ENCODE measurements at places on chromosomes 3 and 15. TPM values are rescaled to one million over a fixed set of nuclear protein-coding genes. Genes with fewer than 3 reads are reported as not detected.

- DNase-seq = no peak
Measured at GRCh38 chr3:197375001-197375441, 76.6 kb upstream of the DLG1 start.

DNA sequence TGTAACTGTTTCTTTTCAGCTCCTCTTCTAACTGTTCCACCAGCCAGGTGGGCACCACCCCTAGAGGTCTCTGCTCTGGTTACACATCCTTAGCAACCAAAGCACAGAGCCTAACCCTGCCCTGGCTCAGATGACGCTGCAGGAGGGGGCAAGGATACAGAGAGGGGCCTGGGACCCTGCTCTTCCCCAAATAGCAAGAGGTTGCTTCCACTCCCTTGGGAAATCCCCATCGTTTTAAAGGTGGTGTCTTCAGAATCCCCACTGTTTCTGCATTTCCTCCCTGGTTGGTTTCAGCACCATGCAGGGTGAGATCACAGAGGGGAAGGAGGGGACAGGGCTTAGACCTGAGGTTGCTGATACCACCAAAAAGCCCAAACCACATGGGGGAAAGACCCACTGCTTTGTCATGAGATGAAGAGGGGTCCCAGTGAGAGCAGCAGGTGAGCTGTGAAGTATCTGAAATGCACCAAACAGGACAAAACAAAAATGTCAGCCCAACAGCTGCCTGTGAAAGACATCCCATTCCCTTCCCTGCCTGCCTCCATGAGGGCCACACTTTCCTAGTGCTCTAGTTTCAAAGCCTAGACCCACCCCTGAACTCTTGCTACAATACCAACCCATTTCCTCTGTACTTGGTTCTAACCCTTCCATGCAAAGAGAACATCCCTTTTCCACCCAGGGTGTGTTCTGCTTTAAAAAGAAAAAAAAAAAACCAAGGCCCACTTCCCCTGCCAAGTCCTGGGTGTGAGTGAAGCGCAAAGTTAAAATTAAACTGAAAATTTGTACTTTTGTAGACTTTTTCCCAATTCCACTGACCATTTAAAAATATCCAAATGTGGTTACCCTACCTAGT, 29.0 kb downstream of the ANP32A start:
- no peak for DNase-seq

DNA sequence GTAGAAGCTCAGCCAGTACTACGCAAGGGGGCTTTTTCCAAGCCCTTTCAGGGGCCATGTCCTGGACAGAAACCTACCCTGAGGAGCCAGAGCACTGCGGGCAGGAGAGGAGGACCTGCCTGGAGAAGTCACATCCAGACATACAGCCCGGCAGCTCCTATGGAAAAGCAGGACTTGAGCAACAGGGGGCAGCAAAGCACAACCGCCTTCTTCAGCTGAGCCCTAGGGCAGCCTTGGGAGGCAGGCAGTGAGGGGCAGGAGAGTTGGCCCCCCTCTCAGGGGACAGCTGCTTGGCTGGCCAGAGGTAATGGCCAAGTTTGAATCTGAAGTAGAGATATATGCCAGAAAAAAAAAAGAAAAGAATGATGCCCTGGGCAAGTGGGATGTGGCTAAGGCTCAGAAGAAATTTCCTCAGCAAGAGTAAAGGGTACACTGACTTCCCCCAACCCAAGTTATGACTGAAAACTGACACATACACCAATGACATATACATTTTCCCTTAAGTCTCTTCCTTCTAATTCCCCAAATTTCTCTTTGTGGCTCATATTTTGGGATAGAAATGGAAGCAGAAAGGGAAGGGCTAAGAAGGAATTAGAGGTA, 56.9 kb downstream of the CYP19A1 start:
- no peak for DNase-seq

GRCh38 chr3:95082191-95082590, 1019.3 kb downstream of the NSUN3 start:
- no peak for DNase-seq

DNA sequence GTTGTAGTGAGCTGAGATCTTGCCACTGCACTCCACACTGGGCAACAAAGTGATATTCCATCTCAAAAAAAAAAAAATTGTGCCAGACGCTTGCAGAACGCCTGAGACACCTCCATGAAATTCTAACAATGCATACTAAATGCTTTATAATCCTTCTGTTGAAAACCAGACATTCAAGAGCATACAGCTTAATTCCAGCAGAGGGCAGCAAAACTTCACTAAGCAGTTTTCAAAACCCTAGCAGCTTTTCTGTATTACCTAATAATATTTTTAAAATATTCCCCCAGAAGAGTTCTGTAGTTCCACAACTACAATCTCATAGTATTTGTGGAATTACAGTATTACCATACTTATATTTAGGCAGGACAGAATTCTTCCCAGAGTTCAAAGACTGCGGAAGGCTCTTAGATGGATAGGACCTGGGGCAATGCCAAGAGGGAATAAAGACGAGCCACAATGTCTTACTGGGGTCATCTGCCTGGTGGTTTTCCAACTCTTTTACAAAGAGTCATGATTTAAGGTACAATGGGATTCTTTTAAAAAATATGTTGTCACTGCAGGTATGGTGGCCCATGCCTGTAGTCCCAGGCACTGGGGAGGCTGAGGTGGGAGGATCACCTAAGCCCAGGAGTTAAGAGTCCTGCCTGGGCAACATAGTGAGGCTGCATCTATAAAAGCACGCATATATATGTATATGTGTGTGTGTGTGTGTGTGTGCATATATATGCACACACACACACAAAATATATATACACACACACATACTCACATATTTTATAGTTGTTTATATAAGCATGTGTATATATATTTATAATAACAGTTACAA, 19.6 kb upstream of the TASOR start:
- DNase-seq = no peak

DNA sequence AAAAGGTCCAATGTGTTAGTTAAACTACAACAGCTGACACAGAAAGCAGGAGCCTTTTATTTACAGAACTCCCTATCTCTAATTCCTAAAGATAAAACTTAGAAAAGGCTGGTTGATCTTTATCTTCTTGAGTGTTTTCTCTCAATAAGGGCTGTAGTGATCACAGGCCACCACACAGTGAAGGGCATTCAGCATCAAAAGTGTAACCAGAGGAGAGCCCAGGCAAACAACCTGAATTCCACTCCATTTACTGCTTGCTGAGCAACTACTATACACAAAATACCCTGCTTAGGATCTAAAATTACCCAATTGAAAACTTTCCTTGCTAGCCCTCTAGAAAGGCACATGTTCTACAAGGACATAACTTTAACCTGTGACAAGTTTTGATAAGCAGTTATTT, 122.7 kb downstream of the MEIS2 start:
- no peak for DNase-seq

DNA sequence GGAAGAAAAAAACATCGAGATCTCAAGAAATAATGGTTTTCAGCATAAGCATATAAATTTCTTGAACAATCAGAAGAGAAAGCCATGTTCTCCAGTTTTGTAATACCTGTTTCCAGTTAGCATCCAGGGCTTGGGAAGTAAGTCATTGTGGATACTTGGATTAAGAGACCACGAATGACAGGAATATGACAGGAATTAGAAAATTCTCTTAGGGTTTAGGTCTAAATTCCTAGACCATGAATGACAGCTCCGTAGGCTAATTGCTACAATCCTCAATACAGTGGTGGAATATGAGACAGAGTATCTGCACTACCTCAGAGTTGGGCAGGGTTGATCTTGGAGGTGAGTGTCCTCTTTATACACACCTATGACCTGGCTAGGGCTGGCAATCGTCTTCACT, 517.5 kb downstream of the NTRK3 start:
- no peak for DNase-seq

TERC gene
- 2.3 TPM for total RNA-seq

GRCh38 chr3:47429476-47430270, 46.1 kb downstream of the SCAP start:
- peak; percentile 10 for DNase-seq

DNA sequence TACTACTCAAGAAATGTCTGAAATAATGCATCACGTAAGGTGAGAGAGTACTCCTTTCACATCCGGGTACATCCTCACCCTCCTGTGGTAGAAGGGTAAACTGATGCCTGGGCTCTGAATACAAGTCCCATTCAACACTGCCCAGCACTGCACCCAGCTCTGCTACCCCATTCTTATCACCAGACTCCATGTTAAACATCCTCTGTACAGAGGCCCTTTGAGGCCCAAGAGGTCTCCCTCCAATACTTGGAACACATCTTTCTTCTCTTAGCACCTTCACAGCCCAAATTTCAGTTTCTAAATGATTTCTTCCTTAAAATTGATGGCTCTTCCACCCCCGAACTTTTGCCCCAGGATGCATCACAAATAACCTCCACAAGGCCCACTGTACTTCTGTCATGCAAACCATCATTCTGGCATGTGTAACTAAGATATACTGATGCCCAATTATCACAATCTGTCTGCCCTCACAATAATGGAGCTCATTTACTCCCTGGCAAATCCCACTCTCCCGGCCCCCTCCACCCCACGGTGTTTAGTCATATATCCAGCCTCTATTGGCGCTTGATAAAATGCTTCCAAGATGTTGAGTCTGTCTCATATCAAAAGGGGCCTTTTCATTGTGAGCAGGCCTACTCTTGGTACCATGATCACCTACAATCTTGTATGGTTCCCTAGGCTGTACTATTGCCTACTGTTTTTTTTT, 12.6 kb upstream of the GPX1 start:
- DNase-seq = no peak

- no peak for DNase-seq
Measured at GRCh38 chr3:71069797-71070196, 513.7 kb downstream of the FOXP1 start.

DNA sequence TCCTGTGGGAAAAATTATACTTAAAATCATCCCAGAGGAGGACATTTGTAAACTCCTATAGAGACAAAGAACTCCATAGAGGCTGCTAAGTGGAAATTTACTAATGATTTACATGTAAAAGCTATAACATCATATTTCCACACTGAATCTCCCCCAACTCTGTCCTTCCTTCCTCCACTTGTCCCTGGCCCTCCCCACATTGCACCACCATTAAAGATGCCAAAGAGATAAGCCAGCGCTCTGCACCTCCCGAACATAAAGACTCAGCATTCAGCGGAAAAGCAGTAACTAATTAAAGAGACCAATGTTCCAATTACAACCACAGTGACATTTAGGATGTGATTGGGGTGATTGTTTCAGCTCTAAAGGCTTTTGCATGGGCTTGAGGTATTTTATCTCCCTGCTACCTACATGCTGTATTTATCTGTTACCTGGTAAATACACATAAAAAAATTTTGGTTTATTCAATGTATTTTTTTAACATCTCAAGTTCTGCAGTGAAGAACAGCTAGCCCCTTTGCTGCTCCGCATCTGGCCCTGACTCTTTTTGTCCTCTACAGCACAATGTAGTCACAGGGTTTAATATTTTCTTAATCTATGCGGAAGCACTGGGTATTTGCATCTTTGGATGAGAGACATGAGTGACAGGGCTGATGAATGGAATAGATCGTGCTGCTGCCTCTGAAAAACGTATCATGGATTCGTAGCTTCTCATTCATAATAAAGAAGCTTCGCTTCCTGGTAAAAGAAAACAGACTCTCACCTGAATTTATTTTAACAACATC, 35.3 kb upstream of the B3GNT5 start:
- DNase-seq = no peak

SI gene
- 4.7 TPM for total RNA-seq

DNA sequence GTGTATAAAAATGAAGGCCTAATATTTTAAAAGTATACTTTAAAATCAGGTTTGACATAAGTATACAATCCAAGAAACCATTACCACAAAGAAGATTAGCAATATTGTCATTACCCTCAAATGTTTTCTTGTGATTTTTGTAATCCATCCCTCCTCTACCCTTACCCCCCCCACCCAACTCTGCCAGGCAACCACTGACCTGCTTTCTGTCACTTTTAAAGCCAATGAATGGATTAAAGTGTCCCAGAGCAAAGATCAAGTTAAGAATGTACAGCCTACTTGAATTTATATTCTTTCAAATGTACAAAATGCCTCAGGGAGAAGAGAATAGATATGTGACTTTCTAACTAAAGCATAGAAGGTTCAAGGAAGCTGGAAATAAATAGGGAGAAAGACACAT, 1038.8 kb upstream of the GBE1 start:
- no peak for DNase-seq
